ENCODE measurements at places on chromosomes 7 and 10.

GRCh38 chr10:120598386-120598785 is 141.4 kb downstream of the PLPP4 start:
- no peak for DNase-seq

GRCh38 chr10:48291190-48291589 is 15.3 kb upstream of the MAPK8 start:
- DNase-seq: no peak

DNA sequence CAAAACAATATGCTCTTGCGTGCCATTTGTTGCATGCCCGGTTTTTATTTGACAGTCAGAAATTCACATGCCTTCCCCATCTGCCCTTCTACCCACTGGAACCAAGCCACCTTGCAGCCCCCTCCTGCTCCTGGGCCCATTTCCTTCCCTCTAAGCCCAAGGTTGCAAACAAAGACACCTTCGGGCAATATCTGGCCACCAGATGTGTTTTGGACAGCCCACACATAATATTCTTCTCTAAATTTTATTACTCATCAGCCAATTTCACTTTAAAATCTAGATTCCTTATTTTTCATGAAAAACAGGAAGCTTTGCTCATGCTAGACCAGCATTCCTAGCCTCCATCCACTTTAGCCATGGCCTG is 18.2 kb upstream of the C10orf105 start:
- DNase-seq: no peak

DNA sequence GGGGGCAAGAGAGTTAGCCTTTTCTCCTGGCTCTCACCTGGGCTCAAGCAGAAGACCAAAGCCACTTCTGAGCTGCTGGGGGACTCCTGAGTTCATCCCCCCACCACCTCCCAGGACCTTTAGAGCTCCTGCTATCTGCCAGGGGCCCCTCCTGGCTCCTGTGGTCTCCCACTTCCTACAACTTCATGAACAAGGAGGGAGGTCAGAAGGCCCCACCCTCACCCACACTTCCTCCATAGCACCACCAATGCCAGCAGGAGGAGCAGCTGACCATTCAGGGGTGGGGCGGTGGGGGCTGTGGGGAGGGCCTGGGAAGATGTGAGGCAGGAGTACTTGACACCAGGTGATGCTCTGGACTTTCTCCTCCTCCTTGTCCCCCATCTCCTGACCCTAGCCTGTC is 32.6 kb upstream of the ADCYAP1R1 start:
- DNase-seq: no peak

DNA sequence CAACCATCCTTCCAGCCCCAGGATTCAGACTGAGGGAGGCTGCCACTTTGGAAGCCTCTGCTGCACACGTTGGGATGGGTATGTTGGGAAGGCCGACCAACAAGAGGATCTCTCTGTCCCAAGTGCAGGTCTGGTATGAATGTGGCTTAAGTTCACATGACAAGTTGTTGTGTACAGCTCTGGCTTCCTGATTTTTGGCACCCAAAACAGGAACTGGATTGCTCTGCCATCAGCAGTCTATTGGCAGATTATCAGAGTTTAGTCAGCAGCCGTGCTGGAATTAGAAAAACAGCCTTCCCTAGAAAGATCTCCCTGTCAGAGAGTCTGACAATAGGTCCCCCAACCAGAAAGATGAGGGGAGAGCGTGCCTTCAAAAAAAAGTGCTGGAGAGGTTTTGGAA is 66.9 kb downstream of the GOLGA7B start:
- no peak for DNase-seq

- DNase-seq: peak; percentile 3
Measured at GRCh38 chr7:129307592-129307991, 82.8 kb downstream of the AHCYL2 start.

GRCh38 chr7:36570528-36571189 is 153.6 kb downstream of the AOAH start:
- DNase-seq: no peak
